ENCODE measurements at places on chromosomes 5 and 9.

DNA sequence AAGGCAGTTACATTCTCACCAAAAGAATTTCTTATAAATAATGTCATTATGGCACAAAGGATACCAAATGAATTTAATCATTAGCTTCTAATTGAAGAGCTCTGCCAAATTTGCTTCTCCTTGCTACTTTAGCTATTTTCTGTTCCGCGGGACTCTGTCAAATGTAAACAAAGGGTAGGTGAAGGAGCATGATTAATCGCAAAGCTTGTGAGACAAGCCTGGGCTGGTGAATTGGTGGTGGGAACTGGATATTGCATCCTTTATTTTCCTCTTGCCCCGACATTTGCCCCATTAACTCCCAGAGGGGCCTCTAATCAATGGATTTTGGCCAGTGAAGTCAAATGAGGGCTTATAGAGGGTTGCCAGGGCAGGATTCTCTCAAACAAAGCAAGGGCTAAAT, 234.2 kb upstream of the RFX3 start:
- DNase-seq = no peak

DNA sequence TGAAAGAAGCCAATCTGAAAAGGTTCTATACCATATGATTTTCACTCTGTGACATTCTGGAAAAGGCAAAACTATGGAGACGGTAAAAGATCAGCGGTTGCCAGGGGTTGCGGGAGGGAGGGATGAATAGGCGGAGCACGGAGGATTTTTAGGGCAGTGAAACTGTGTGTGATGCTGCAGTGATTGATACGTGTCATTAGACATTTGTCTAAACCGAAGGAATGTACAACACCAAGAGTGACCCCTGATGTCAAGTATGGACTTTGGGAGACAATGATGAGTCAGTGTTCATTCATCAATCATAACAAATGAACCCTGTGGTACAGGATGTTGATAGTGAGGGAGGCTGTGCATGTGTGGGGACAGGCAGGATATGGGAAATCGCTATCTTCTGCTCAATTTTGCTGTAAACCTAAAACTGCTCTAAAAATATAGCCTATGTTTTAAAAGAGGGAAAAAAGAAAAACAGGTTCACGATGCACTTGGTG, 34.4 kb downstream of the ERGIC1 start:
- peak; percentile 59 for DNase-seq

DNA sequence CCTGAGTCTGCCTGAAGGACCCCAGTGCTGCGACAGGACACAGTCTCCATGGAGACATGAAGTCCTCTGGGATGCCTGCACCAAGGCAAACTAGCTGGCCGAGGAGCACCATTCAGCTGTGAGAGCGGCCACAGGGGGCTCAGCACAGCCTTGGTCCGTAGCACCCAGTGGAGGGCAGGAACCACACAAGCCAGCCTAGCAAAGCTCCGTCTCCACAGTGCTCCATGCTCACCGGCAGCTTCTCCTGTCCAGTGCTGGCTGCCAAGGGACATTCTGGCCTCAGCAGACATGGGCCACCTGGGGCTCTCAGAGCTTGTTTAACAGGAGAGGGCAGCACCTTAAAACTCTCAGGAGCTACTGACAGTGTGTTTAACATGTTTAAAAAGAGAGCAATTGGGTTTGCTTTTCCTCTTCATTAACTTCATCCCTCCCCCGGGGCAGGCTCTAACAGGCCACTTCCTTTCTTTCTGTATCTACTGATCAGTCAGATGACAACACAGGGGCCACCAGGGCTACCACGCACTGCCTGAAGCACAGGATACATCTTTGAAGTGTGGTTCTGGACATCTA, 57.0 kb downstream of the SECISBP2 start:
- DNase-seq = no peak

DNA sequence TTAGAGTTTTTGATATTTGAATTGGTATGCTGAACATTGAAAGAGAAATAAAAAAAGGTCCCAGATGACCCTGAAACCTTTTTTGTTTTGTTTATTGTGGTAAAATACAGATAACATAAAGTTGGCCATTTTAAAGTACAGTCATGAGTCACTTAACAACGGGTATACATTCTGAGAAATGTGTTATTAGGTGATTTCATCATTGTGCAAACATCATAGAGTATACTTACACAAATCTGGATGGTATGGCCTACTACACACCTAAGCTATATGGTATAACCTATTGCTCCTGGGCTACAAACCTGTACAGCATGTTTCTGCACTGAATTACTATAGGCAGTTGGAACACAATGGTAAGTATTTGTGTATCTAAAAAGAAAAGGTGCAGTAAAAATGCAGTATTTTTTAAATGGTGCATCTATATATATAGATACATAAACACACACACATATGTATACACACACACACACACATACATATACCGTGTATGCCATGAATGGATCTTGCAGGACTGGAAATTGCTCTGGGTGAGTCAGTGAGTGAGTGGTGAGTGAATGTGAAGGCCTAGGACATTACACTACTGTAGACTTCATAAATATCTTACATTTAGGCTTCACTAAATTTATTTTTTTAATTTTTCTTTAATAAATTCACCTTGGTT, 31.0 kb downstream of the TTC1 start:
- DNase-seq = no peak

- no peak for DNase-seq
Measured at GRCh38 chr9:95505072-95505716, 11.6 kb downstream of the PTCH1 start.

DNA sequence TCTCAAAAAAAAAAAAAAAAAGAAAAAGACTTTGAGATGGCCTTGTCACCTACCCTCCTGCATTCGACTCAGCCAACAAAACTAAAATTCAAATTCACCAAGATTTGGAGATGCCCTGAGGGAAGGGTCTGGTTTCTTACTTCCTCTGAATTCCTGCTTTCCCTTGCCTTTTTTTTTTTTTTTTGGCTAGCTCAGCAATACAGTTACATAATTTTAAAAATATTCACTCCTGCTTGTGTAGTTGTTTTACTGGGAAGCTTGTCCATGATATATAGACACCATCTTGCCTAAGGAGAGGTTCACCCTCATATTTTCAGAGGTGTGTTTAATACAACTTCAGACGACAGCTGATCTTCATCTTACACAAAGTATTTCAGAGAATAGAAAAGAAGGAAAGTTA, 21.3 kb upstream of the SERINC5 start:
- no peak for DNase-seq

Data from GM23248 (cell line).